CD4-positive, alpha-beta T cell (primary cell): ENCODE measurements at places on chromosomes 3 and 15.

DNA sequence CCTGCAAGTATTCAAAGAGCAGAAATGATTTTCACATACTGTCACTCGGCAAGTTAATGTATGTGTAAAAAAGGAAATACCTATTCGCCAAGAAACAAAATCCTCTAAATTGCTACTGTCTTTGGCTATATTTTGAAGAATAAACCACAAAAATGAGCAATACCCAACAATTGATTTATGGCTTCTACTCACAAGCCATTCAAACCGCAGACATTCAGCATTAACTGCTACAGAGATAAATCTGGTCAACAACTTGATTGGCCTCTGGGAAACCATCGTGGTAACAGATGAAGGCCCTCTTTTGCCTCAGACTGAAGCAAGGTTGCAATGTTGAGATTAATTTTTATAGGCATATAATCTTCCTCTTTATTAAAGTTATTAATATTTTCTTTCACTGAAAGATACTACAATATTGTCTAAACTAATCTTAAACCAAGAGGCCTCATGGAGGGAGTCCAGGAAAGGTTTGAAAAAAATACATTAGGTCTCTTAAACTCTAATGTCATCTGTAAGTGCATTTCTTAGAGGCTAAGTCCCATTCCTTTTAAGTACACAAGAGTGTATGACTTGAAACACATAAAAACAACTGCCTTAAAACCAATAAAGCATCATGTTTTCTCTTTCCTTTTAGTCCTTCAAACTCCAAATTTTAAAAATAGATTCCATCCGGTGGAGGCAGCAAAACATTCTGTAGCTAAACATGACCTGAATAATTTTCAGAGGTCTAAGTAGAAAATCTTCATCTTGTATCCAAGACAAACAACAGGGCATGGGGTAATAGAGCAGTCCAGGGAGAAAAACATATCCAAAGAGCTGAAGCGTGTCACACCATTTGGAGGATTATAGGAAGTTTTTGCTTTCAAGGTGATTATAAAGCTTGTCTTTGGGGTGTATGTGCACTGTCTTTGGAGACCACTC is 162.4 kb upstream of the TGFBR2 start:
- DNase-seq, result no peak

DNA sequence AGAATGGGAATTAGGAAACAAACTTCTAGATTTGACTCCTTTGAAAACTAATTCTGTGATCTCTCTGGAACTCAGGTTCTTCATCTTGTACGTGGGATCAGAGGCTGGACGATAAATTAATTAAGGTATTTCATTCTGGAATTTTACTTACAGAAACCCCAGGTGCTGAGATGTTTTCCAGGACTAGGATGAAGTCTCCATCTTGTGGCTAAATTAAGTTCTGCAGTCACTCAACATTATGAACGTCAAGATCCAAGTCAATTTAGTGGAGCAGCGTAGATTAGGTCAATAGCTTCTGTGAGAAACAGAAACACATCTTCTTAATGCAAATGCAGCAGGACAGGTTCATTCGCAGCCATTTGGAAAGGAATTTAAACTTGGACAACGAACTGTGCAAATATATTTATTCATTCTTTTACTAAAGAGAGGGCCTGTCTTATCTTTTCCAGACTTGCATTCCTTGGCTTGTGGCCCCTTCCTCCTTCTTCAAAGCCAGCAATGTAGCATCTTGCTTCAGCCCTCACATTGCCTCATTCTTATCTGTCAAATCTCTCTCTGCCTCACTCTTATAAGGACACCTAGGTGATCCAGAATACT is 26.7 kb upstream of the TMC3 start:
- DNase-seq, result no peak

DNA sequence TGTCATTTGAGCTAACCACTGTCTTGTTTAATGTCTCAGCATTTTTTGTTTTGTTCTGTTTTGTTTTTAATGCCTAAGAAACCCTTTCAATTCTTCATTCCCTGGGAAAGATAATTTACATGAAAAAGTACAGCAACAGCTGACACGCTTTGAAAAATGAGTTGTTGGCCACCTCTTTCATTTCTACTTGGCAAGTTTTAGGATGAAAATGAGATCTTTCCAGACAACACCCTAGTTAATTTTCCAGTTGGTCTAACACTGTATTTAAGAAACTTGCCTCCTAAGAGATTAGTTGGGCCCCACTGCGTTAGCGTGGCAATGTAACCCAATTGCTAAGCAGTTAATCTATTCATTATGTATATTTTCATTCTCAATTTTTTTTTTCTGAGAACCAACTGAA is 194.0 kb upstream of the LRRN1 start:
- no peak for DNase-seq

GRCh38 chr3:181050738-181051137 is 61.2 kb upstream of the DNAJC19 start:
- no peak for DNase-seq

DNA sequence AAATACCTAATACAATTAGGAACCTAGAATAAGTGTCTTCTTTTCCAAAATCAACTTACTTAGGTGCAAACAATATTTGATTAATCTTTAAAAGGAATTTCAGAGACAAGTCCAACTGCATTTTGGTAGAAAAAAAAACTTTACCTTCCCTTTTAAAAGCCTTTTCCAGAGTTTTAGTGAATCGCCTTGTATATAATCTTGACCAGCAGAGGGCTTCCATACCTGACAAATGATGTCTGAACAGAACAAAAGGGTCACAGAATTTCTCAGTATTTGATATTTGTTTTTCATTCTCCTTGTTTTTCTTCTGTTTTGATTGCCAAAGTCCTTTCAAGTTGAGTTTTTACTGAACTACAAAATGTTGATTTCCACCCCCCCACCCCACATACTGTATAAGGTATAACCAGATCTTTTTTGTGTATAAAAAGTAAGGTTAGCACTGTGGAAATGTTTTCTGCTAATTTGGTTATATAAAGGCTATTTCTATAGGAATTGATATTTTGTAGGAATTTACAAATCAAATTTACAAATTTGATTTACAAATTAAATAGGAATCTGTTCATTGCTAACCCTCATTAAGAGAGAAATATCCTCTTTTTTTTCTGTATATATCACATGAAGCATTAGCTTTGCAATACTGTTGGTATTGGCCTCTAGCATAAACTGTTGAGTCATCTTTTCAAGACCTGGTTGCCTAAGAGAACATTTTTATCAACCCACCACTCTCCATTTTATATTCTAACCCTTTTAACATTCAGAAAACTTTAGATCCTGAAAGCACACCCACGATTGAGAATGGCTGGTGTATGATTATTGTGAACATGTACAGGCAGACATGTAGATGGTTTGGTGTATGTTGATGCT is 464.1 kb upstream of the RARB start:
- DNase-seq, result no peak

- DNase-seq, result no peak
These were observed 44.8 kb downstream of the STRIT1 start for GRCh38 chr3:155248531-155249187.

GRCh38 chr15:29134239-29134638 is 135.4 kb downstream of the NSMCE3 start:
- DNase-seq, result no peak

DNA sequence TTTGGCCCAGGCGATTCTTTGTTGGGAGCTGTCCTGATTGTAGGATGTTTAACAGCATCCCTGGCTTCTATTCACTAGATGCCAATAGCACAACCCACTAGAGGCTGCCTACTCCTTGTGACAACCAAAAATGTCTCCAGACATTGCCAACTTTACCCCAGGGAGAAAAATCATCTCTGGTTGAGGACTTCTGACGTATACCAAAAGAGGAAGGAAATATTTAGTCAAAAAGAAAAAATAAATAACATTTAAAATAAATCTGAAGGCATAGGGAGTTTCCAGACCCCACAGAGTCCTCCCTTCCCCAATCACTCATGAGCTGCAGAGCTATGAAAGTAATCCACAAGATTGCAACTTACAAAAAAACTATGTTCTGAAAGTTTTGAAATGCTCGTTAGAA is 61.0 kb downstream of the MECOM start:
- no peak for DNase-seq

- no peak for DNase-seq
These were observed 212.6 kb downstream of the CDIN1 start for GRCh38 chr15:36791844-36792571.

- no peak for DNase-seq
These were observed 611 bp downstream of the CTDSPL2 start for GRCh38 chr15:44427756-44428724.

- no peak for DNase-seq
These were observed 8.3 kb upstream of the PDCD6IP start for GRCh38 chr3:33790091-33790490.

DNA sequence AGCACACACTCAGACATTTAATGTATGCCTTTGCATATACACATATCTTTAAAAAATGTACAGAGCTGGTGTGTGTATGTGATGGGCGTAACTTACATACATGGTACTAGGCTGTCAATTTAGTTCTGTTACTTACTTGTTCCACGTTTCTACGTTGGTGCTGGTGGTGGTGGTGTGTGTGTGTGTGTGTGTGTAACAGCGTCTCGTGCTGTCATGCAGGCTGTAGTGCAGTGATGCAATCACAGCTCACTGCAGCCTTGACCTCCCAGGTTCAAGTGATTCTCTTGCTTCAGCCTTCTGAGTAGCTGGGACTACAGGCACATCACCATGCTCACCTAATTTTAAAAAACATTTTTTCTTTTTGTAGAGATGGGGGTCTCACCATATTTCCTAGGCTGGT is 64.2 kb downstream of the ISG20 start:
- no peak for DNase-seq

GRCh38 chr15:92059036-92059970 is 205.8 kb downstream of the SLCO3A1 start:
- no peak for DNase-seq

DNA sequence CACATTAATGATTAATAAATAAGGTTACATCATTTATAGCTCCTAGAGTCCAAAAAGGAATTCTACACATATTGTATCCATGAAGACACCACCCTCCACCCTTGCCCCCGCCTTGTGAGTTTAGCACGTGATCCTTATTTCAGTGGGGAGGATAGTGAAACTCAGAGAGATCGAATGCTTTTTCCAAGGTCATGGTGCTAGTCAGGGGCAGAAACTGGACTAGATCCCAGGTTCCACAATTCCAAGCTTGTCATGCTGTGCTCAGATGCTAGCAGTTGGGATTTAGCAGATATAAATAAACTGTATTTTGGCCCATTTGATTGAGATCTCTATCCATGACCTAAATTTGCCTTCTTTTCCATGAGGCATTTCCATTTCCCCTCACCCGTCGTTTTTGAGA is 227.4 kb upstream of the THRB start:
- DNase-seq, result no peak

DNA sequence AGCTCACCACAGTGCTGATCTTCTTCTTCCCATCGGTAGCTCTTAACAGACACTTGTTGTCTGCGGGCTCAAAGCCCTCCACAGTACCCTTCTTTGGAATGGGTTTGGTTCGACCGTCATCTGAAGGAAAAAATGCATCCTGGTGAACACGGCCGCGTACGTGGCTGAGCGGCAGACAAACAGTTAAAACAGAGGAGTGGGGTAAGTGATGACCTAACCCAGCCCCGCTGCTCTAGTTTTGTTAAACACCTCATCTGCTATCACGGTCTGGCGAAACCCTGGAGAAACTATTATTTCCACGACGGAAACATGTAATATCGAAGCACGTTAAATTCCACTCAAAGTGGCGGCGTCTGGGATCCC is 725 bp downstream of the SRP14 start:
- no peak for DNase-seq

GRCh38 chr3:120652281-120652680 is 29.8 kb downstream of the HGD start:
- no peak for DNase-seq

- no peak for DNase-seq
These were observed 110.8 kb downstream of the NPAP1 start for GRCh38 chr15:24786347-24786746.

GRCh38 chr3:136595913-136596697 is 156.1 kb downstream of the STAG1 start:
- no peak for DNase-seq

DNA sequence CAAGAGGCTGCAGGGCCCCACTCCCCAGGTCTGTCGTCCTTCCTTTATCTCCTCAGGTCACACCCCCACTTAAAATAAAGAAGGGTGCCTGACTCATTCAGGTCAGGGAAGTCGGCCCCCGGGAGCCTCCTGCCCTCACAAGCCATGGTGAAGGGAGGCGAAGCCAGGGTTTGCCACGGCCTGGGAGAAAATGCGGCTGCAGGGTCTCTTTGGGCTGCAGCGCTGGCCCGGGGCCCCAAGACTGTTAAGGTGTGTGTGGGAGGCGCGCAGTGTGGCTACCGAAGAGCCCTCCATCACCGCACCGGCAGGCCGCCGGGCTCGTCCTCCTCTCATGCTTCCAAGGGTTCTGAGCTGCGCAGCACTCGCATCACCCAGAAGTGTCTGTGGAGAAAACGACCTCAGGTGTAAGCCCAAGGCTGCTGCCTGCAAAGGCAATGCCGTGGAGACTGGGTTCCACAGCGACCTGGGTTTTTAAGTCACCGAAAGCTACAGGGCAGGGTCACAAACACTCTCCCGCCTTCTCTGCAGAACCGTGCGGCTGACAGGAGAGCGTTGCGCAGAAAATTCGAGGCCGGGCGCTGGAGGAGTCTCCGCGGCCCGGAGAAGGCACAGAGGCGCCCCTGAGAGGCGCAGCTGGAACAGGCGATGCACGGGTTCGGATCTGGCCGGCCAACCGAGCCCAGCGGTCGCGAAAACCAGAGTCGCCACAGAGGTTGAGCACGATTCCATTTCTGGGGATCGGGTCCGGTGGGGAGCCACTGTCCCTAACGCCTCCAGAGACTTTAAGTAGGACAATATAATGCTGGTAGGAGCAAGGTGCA is 8.7 kb downstream of the FOXL2 start:
- DNase-seq, result no peak
